ENCODE measurements at places on chromosomes 5 and 9.

GRCh38 chr5:3302228-3302627 lies 293.4 kb upstream of the IRX1 start:
- DNase-seq = no peak

- no peak for DNase-seq
Observed at GRCh38 chr5:142481410-142481809, 156.6 kb upstream of the SPRY4 start.

- DNase-seq = no peak
Observed at GRCh38 chr9:87609002-87609401, 111.3 kb downstream of the DAPK1 start.

DNA sequence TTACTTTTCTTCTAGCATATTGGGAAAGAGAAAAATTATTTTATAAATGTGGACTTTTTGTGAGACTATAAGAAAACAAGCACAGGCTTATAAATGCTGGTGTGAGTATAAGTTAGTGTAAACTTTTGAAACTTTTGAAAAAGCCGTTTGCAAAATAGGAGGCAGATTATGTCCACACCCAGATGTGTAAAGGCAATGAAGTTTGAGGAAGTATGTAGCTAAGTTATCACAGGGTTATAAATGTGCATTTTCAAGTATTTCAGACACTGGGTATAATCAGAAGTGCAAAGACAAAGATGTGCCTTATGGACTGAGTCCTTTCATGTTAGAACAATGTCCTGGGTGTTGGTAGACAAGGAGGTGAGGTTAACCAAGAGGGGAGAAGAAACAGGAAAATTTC lies 85.5 kb downstream of the ANXA1 start:
- no peak for DNase-seq

DNA sequence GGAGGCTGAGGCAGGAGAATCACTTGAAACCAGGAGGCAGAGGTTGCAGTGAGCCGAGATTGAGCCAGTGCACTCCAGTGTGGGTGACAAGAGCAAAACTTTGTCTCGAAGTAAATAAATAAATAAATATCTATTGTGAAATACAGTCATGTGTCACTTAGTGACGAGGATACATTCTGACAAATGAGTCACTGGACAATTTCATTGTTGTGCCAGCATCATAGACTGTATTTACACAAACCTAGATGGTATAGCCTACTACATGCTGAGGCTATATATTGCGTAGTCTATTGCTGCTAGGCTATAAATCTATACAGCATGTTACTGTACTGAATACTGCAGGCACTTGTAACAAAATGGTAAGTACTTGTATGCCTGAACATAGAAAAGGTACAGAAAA lies 61.1 kb upstream of the CCL21 start:
- DNase-seq = no peak
